Thymus (tissue), 14 donors: ENCODE measurements at places on chromosomes 2 and 18.

DNA sequence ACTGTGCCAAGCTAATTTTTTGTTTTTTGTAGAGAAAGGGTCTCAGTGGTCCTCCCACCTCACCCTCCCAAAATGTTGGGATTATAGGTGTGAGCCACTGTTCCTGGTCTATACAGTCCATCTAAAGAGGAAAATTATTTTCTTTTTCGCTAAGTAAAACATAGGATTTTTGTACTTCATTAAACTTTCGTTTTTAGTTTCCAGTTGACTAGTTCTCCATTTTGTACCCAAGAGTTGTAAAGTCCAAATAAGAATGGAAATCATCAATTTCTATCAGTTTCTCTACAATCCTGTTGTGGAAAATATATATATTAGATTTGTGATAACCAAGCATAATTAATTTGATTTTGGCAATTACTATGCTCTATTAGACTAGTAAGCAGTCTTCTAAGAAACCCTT lies 156.4 kb downstream of the BABAM2 start:
- no peak for DNase-seq

DNA sequence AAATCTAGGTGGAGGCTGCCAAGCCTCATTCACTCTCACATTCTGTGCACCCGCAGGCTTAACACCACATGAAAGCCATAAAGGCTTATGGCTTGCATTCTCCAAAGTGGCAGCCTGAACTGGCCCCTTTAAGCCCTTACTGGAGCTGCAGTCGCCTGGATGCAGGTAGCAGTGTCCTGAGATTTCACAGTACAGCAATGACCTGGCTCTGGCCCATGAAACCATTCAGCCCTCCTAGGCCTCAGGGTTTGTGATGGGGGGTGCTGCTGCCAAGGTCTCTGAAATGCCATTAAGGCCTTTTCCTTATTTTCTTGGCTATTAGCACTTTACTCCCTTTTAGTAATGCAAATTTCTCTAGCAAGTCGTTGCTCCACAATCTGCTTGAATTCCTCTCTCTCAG lies 48.6 kb downstream of the RNMT start:
- DNase-seq: no peak

- DNase-seq: no peak
Observed at GRCh38 chr2:238761868-238762267, 86.0 kb upstream of the TWIST2 start.

DNA sequence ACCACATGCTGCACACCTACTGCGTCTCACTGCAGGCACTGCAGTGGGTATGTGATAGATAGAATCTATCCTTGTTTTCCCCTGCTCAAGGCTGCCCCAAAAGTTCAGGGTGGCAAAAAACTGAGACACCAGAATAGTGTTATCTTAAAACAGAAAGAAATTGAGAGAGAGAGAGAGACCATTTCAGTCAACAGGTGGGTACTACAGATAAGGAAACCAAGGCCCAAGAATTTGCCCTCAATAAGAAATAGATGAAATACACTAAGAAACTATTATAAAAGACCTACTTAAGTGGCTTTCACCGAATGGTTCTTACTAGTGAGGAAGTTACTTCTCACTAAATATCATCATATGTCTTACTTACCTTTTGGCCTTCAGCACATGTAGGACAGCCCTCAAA lies 27.9 kb downstream of the EPG5 start:
- DNase-seq: no peak

DNA sequence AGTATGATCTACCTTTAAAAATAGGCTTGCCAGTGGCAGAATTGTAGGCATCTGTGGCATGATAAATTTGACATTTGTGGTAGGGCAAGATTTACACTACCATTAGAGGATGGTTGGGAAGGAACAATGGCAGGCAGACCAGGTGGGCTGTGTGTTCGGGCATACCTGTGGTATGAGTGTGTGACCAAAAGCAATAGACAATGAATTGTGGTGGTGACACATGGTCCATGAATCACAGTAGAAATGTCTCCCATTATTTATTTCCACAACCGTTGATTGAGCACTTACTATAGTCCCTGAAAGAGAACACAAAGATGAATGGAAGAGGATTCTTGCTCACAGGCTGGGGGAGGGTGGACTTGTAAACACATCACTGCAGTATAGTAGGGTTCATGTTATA lies 29.9 kb upstream of the RUFY4 start:
- no peak for DNase-seq

DNA sequence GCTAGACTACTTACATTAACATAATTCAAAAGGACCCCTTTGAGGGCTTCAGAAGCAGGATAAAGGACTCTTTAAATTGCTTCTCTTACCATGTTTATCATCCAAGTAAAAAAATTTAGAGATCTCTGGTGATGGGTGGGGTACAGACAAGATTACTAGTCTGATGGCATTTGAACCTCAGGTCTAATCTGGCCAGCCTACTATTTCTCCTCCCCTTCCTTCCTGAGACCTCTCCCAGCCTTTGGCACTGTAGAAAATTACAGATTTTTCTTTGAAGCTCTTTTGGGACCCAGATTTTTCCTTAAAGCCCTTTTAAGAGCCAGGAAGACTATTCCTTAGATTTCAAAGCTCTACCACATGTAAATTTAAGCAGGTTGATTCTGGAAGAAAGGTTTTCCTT lies 28.9 kb downstream of the GCA start:
- no peak for DNase-seq

- no peak for DNase-seq
Observed at GRCh38 chr2:144833075-144833637, 313.2 kb upstream of the ZEB2 start.

- DNase-seq: no peak
Observed at GRCh38 chr2:238247841-238248453, 8.1 kb upstream of the HES6 start.

DNA sequence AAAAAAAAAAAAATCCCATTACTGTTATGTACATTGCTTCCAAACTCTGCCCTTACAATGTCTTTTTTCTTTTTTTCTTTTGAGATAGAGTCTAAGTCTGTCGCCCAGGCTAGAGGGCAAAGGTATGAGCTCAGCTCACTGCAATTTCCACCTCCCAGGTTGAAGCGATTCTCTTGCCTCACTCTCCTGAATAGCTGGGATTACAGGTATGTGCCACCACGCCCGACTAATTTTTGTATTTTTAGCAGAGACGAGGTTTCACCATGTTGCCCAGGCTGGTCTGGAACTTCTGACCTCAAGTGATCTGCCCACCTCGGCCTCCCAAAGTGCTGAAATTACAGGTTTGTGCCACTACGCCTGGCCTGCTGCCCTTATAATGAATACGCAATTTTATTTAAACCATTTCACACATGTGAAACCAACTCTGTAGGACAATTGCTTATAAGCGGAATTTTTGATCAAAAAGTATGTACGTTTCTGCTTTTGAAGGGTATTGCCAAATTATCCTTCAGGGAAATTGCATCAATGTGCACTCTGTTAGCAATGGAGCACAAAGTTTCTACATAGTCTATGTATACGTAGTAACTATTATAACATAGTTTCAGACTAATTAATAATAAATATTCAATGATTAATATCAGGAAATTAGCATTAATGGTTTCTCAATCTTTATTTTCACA lies 55.7 kb upstream of the ACTR3 start:
- DNase-seq: no peak
